ENCODE measurements at places on chromosomes 13 and 19. TPM values are rescaled to one million over a fixed set of nuclear protein-coding genes. Genes with fewer than 3 reads are reported as not detected.

DNA sequence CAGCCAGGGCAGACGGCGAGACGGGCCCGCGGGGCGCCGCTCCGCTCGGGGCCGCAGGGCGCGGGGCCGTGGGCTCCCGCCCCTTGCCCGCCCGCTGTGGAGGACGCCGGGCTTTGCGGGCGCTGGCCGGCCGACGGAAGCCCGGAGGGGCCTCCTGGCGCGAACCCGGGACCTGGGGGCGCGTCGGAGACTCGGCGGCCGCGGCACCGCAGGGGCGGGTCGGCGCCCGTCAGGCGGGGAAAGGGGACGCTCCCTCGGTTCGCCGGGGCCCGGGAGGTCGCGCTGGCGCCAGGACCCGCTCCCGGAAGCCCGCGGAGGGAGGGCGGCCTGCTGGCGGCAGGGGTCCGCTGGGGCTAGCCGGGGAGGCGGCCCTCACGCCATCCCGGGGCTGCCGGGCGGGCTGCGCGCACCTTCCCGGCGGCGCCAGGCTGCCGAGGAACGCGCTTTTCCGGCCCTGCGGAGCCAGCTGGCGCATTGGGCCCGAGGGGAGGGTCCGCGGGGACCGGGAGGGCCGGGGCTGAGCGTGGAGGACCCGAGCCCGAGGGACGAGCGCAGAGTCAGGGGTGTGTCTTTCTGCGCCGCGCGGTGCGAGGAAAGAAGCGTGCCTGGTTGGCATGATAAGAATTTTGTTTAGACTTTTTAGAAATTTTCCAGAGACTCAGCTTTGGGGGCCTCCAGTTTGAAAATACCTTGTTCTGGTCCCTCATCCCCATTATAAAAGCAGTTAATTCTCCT, 511 bp downstream of the GARRE1 start:
- no peaks in the 10 kb centered on the region for H3K36me3 ChIP-seq
- no peak for DNase-seq
- H3K4me3 ChIP-seq, result peak overlapping the region; percentile 97
- peak overlapping the region; percentile 89 for H3K27ac ChIP-seq
- peaks cover 25% of the 10 kb centered on the region for H3K4me1 ChIP-seq

- no peak overlapping the region for H3K27ac ChIP-seq
- H3K36me3 ChIP-seq, result no peaks in the 10 kb centered on the region
- no peaks in the 10 kb centered on the region for H3K4me1 ChIP-seq
- H3K27me3 ChIP-seq, result no peaks in the 10 kb centered on the region
- no peak for DNase-seq
Measured at GRCh38 chr13:34776390-34776981, 165.6 kb upstream of the NBEA start.

- no peaks in the 10 kb centered on the region for H3K27me3 ChIP-seq
- DNase-seq, result no peak
- no peak overlapping the region for H3K4me3 ChIP-seq
- H3K27ac ChIP-seq, result no peak overlapping the region
- no peaks in the 10 kb centered on the region for H3K36me3 ChIP-seq
- H3K4me1 ChIP-seq, result no peaks in the 10 kb centered on the region
Measured at GRCh38 chr19:2590630-2591399, 111.7 kb downstream of the GNG7 start.

DNA sequence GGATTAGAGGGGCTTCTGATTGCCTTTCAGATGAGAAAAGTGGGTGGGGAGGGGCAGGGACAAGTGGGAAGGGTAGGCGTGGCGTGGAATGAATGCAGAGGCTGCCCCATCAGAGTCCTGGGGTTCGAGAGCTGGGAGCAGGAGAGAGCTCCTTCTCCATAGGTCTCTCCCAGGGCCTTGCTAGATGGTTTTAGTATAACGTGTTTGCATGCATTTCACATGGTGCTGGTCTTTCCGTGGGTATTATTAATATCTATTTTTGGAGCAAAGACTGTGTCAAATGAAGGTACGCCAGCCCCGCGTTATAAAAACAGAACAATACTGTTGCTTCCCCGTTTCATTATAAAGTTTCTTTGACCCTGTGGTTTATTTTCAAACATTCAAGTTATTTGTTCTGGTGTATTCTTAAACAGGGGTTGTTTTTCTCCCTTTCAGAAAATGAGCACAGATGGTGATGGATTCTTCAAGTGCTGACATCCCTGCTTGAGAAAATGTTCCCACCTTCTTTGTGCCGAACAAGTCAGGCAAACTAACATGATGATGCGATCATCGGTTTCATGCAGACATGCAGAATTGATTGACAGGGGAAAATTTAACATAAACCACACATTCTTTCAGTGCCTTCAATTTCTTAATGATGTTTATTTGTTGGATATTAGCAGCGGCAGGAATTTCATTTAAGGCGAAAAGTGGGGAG, 62.1 kb upstream of the ZNF536 start:
- no peak overlapping the region for H3K27ac ChIP-seq
- H3K4me1 ChIP-seq, result no peaks in the 10 kb centered on the region
- no peak for DNase-seq
- H3K4me3 ChIP-seq, result no peak overlapping the region

DNA sequence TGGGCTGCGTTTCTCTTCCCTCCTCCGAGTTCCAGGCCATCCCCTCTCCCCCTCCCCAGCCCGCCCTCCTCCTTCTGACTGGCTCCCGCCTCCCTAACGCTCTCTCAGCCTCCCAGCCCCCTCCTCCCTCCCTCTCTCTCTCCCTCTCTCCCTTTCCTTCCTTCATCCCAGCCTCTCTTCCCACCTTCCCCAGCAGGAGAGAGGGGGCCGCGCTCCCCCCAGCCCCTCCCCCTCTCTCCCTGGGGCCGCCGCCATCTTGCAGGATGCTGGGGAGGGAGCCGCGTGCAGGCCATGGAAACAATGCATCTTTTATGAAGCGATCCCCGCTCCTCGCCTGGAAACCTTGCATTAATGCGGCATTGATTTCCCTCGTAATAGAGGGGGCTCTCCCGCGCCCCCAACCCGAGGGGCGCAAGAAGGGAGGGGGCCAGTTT, 42.6 kb upstream of the ADGRL1 start:
- no peak for DNase-seq
- no peak overlapping the region for H3K27ac ChIP-seq
- H3K4me3 ChIP-seq, result peak overlapping the region; percentile 58
- peaks cover 17% of the 10 kb centered on the region for H3K27me3 ChIP-seq
- H3K4me1 ChIP-seq, result peaks cover 23% of the 10 kb centered on the region
- H3K36me3 ChIP-seq, result no peaks in the 10 kb centered on the region

GRCh38 chr19:34241513-34242337, 12.6 kb upstream of the GARRE1 start:
- no peaks in the 10 kb centered on the region for H3K27me3 ChIP-seq
- peaks cover 11% of the 10 kb centered on the region for H3K4me1 ChIP-seq
- no peaks in the 10 kb centered on the region for H3K36me3 ChIP-seq
- peak; percentile 57 for DNase-seq
- no peak overlapping the region for H3K27ac ChIP-seq

DNA sequence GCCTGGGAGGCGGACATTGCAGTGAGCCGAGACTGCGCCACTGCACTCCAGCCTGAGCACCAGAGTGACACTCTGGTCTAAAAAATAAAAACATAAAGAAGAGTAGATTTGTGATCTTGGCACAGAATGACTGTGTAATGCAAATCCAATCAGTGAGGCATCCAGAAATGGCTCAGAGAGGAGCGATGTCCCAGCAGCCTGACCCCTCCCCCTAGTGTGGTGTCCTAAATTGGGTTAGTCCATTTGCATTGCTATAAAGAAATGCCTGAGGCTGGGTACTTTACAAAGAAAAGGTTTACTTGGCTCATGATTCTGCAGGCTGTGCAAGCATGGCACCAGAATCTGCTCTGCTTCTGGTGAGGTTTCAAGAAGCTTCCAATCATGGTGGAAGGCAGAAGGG, 59.1 kb upstream of the ZNF30 start:
- H3K27me3 ChIP-seq, result no peaks in the 10 kb centered on the region
- no peaks in the 10 kb centered on the region for H3K4me1 ChIP-seq
- no peak for DNase-seq
- H3K36me3 ChIP-seq, result no peaks in the 10 kb centered on the region

GRCh38 chr13:52848455-52849195, at the start of gene PCDH8:
Gene PCDH8, minus strand, starts transcription at chr13:52848640. Its CDS starts 204 bp downstream, at chr13:52848436.
- H3K4me3 ChIP-seq, result no peak within 1 kb of the TSS
- no peaks in the 10 kb centered on the region for H3K36me3 ChIP-seq
- peaks cover 70% of the 10 kb centered on the region for H3K27me3 ChIP-seq
- H3K27ac ChIP-seq, result no peak within 1 kb of the TSS

GRCh38 chr19:6707011-6707657, 13.3 kb downstream of the C3 start:
- no peak for DNase-seq
- no peak overlapping the region for H3K4me3 ChIP-seq
- H3K36me3 ChIP-seq, result no peaks in the 10 kb centered on the region

GRCh38 chr19:7858109-7858770, 15.9 kb downstream of the PRR36 start:
- H3K27me3 ChIP-seq, result no peaks in the 10 kb centered on the region
- DNase-seq, result no peak
- peaks cover 6% of the 10 kb centered on the region for H3K36me3 ChIP-seq
- H3K27ac ChIP-seq, result no peak overlapping the region

GRCh38 chr19:34645551-34645950, 31.4 kb downstream of the SCGB2B2 start:
- no peak overlapping the region for H3K27ac ChIP-seq
- H3K4me1 ChIP-seq, result no peaks in the 10 kb centered on the region
- no peak overlapping the region for H3K4me3 ChIP-seq

- DNase-seq, result peak; percentile 60
- H3K4me3 ChIP-seq, result no peak overlapping the region
- no peaks in the 10 kb centered on the region for H3K36me3 ChIP-seq
- H3K27ac ChIP-seq, result no peak overlapping the region
- H3K27me3 ChIP-seq, result peaks cover 8% of the 10 kb centered on the region
- peaks cover 47% of the 10 kb centered on the region for H3K4me1 ChIP-seq
Measured at GRCh38 chr19:3604227-3604986, 2.3 kb downstream of the TBXA2R start.

DNA sequence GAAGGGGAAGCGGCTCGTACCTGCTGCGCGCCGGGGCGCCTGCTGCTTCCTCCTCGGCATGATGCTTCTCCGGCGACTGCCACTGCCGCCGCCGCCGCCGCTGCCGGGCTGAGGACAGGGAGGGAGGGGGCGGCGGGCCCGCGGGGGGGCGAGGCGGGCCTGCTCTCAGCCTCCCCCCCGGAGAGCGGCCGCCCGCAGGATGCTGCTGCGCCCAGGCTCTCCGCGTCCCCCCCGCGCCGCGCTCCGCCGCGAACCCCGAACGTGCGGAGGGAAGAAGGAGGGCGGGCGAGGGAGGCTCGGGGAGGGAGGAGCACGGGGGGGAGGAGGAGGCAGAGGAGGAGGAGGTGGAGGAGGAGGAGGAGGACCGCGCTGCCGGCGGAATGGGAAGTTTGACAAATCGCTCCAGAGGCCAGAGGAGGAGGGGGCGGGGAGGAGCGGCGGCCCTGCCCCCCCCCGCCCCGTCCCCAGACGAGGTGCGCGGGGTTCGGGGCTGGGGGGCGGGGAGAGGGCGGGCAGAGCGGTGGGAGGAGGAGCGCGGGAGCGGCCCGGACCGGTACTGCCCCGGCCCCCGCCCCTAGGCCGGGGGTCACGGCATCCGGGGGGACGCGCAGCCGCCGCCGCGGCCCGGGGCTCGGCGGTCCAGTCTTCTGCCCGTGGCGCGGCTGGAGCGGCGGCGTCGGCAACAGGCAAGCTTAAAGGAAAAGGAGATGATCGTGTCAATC, at the start of gene TSHZ3:
Gene TSHZ3 (minus strand): TSS at position 277 of the 722 bp plus-strand sequence. CDS start 217 bp downstream, at position 60.
- H3K36me3 ChIP-seq, result no peaks in the 10 kb centered on the region
- H3K27ac ChIP-seq, result peak within 1 kb of the TSS; percentile 93
- peaks cover 48% of the 10 kb centered on the region for H3K4me1 ChIP-seq
- peak within 1 kb of the TSS; percentile 98 for H3K4me3 ChIP-seq
- H3K27me3 ChIP-seq, result peaks cover 44% of the 10 kb centered on the region

- no peak overlapping the region for H3K4me3 ChIP-seq
- no peaks in the 10 kb centered on the region for H3K36me3 ChIP-seq
- H3K27me3 ChIP-seq, result no peaks in the 10 kb centered on the region
- DNase-seq, result no peak
Measured at GRCh38 chr13:68540244-68540643, 1310.1 kb upstream of the PCDH9 start.

GRCh38 chr19:40633207-40633606, 32.0 kb downstream of the LTBP4 start:
- H3K27ac ChIP-seq, result no peak overlapping the region
- peaks cover 15% of the 10 kb centered on the region for H3K36me3 ChIP-seq
- H3K4me1 ChIP-seq, result peaks cover 8% of the 10 kb centered on the region
- no peak overlapping the region for H3K4me3 ChIP-seq

DNA sequence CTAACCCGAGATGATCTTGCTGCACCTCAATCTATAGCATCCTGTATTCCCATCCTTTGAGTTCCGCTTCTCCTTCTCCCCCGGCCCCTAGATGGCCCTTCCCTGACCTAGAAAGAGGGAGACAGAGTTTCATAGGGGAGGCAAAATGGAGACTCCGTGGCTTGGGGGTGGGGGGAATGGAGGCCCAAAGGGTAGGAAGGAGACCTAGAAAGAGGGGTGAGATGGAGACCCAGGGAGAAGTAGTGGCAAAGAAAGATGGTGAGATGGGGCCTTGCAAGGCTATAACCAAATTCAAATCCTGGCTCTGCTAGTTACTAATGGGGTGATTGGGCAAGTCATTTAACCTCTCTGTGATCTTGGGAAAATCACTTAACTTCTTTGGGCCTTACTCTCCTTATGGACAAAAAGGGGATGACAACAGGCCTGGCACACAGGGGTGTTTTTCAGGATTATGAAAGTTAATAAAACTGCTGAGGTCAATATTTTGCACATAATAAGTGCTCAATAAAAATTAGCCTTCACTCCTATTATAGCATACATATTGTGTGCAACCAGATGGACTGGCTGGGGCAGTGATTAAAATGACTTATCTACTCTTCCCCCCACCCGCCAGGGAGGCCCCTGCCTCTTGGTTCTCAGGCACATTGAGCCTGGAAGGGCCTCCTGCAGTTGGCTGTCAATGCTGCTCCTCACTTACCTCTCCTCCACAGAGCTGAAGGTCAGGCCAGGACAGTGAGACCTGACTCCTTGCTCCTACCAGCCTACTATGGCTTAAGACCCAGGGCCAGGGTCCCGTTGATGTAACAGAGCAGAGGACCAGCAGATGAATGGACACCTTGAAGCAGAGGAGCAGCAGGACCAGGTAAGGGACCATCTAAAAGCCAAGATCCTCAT, 633 bp downstream of the SPHK2 start:
- peaks cover 26% of the 10 kb centered on the region for H3K36me3 ChIP-seq
- H3K27ac ChIP-seq, result peak overlapping the region; percentile 88
- DNase-seq, result no peak
- H3K4me1 ChIP-seq, result peaks cover 72% of the 10 kb centered on the region

GRCh38 chr13:62294244-62294643, 878.6 kb upstream of the PCDH20 start:
- no peak overlapping the region for H3K4me3 ChIP-seq
- H3K4me1 ChIP-seq, result no peaks in the 10 kb centered on the region
- no peaks in the 10 kb centered on the region for H3K27me3 ChIP-seq
- no peak for DNase-seq
- H3K27ac ChIP-seq, result no peak overlapping the region
- H3K36me3 ChIP-seq, result no peaks in the 10 kb centered on the region

GRCh38 chr19:51701468-51702100, 8.5 kb downstream of the SPACA6 start:
- H3K4me1 ChIP-seq, result peaks cover 38% of the 10 kb centered on the region
- no peak overlapping the region for H3K4me3 ChIP-seq
- peak overlapping the region; percentile 86 for H3K27ac ChIP-seq
- H3K36me3 ChIP-seq, result peaks cover 27% of the 10 kb centered on the region
- no peaks in the 10 kb centered on the region for H3K27me3 ChIP-seq
- no peak for DNase-seq

CCL25 gene
- total RNA-seq, result not detected

CYP4F3 gene
- 12.7 TPM for total RNA-seq

TUBA3C gene
- total RNA-seq, result not detected

B3GNT8 gene
- total RNA-seq, result 9.6 TPM

FLT1 gene
- 4.9 TPM for total RNA-seq

SF3A2 gene
- 65.6 TPM for total RNA-seq

FCER2 gene
- total RNA-seq, result not detected

KANK3 gene
- total RNA-seq, result 3.9 TPM

PDE4C gene
- 2.0 TPM for total RNA-seq

TMEM272 gene
- not detected for total RNA-seq

CRLF1 gene
- total RNA-seq, result 60.5 TPM

Data from suprapubic skin (tissue), 4 donors.